HFFc6 (cell line): ENCODE measurements at places on chromosomes 7 and 10.

DNA sequence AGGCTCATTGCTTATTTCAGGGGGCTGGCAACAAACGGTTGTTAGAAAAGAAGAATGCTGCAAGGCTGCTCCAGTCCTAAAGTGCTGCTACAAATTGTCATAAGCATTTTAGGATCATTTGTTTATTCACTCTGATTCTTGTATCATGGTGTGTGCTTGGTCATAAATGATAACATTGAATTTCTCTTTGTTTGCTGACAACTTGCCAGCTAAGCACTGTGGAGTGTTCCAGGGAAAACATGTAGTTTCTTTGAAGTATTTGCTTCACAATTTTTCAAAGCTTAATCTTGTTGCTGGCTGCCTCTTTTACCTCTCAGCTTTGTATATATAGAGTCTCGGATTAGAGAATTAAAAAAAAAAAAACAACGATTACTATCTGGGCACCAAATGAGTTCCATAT is 263.0 kb downstream of the PHF14 start:
- DNase-seq: no peak

DNA sequence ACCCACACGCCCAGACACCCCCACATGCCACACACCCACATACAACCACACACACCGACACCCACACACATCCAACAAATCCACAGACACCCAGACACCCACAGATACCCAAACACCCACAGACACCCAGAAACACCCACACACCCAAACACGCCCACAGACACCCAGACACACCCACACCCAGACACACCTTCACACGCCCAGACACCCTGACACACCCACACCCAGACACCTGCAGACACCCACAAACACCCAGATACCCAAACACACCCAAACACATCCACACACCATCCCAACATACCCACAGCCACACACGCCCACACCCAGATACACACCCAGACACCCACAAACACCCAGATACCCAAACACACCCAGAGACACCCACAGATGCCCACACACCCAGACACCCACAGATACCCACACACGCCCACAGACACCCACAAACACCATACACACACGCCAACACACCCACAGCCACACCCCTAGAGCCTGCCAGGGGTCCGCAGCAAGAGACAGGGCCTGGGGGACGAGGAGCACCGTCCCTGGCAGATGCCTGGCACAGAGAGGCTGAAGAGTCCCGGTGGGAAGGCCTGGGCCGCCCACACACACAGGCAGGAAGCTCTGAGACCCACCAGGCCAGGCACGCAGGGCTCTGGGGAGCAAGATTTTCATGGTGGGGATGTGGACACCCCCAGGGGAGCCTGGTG is 28.5 kb downstream of the CYP2W1 start:
- no peak for DNase-seq

DNA sequence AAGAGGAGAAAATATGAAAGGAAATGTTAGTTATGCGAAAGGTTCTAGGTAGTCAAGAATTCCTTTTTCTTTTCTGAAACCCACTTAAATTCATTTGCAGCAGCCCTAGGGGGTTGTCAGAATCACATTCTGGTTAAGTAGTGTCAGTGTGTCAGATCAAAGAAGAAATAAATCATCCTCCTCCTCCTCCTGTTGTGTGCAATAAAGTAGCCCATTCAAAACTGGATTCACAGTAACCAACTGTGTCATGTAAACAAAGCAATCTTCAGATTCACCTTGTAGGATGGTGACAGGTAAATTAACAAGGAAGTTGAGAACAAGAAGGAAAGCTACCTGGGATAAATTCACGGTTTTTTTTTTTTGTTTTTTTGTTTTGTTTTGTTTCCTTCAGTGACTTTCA is 127.5 kb downstream of the NSUN6 start:
- no peak for DNase-seq

DNA sequence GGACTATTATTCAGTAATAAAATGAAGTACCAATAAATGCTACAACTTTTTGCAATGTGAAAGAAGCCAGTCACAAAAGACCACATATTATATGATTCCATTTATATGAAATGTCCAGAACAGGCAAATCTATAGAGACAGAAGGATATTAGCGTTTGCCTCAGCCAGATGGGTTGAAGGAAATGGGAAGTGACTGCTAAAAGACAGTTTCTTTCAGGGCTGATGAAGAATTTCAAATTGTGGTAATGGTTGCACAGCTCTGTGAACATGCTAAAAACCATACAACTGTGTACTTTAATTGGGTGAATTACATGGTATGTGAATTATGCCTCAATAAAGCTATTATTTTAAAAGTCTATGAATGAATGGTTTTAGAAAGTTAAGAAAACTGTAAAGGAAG is 23.9 kb upstream of the REEP3 start:
- no peak for DNase-seq

GRCh38 chr7:88377434-88377833 is 70.7 kb upstream of the STEAP4 start:
- no peak for DNase-seq

GRCh38 chr7:16993543-16993942 is 111.8 kb upstream of the AGR3 start:
- no peak for DNase-seq

- DNase-seq: no peak
Observed at GRCh38 chr10:75390178-75390577, 11.4 kb downstream of the ZNF503 start.

DNA sequence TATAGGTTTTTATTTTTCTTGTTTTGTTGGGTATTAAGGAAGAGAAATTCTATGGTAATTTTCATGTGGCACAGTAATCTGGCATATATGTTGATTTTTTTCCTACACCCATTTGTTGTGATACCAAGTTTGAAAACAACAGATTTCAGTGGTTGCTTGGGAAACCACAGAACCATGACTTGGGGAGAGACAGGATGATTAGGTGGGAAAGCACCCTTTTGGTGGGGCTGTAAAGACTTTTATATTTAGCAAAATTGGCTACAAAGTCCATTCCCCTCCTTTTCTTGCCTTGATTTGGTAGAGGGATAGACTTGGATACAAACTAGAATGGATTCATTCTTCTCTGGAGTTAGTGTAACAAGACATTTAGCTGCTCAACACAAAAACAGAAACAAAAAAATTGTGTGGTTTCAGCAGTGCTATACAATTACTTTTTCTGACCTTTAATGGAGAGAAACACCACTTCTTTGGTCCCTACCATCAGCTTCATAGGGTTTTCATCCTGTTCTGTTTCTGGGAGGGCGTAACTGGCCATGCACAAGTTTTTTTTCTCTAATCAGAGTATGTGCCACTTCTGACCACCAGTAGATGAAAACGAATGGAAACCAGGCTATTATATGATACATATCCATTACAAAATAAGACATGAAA is 52.7 kb downstream of the FIGNL1 start:
- no peak for DNase-seq

GRCh38 chr10:33157103-33157502 is 177.4 kb downstream of the NRP1 start:
- peak; percentile 33 for DNase-seq
